RWPE2 (cell line): ENCODE measurements at places on chromosomes 4 and X.

- no peaks in the 10 kb centered on the region for H3K36me3 ChIP-seq
- H3K4me3 ChIP-seq, result no peak overlapping the region
- H3K4me1 ChIP-seq, result peaks cover 7% of the 10 kb centered on the region
Observed at GRCh38 chr4:6960154-6960553, 50.5 kb downstream of the TBC1D14 start.

- no peaks in the 10 kb centered on the region for H3K4me1 ChIP-seq
- DNase-seq, result no peak
- no peak overlapping the region for H3K4me3 ChIP-seq
Observed at GRCh38 chr4:4794421-4794820, 65.0 kb upstream of the MSX1 start.

DNA sequence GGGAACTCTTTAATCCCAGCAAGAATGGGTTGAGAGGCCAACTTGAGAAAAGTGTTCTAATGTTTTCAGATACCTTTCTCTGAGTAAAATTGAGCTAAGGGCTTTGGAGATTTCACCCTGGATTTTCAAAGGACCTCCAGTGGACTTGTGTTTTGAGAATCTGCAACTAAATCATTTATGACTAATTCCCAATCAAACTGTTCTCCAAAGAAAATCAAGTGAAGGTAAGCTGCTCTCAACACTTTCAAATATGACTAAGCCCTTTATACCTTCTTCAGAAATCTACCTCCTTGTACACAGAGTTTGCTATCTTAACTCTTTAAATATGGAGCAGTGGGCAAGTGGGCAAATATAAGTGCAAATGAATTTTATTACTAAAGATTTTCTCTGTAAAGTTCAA lies 392.9 kb downstream of the PDGFC start:
- no peak for DNase-seq
- H3K36me3 ChIP-seq, result no peaks in the 10 kb centered on the region
- H3K4me3 ChIP-seq, result no peak overlapping the region
- H3K27me3 ChIP-seq, result no peaks in the 10 kb centered on the region

- H3K4me3 ChIP-seq, result no peak overlapping the region
- no peaks in the 10 kb centered on the region for H3K4me1 ChIP-seq
- no peak overlapping the region for H3K27ac ChIP-seq
- no peak for DNase-seq
- H3K36me3 ChIP-seq, result no peaks in the 10 kb centered on the region
Observed at GRCh38 chr4:7719354-7720174, 220.1 kb downstream of the AFAP1 start.

DNA sequence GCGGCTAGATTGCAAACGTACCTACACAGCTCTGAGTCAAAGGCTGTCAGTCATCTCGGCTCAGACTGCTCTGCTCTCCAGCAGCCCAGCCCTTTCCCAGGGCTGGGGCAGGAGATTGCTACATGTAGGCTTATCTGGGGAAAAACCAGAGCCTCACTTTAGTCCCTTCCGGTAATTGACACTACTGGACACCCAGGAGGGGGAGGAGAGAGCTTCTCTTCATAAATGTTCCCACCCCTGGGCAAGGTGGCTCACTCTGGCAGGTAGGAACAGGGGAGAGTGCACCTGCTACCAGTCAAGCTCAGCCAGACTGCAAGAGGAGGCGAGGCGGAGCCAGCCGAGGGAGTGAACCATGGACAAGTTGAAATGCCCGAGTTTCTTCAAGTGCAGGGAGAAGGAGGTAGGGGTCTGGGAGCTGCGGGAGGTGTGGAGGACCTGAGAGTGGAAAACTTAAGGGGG lies at the start of gene SLC6A14:
SLC6A14 (plus strand) TSS at position 249 of the 459 bp plus-strand sequence; CDS start at position 353, 104 bp downstream.
- DNase-seq, result no peak
- no peaks in the 10 kb centered on the region for H3K4me1 ChIP-seq
- no peak within 1 kb of the TSS for H3K27ac ChIP-seq
- no peaks in the 10 kb centered on the region for H3K36me3 ChIP-seq

DNA sequence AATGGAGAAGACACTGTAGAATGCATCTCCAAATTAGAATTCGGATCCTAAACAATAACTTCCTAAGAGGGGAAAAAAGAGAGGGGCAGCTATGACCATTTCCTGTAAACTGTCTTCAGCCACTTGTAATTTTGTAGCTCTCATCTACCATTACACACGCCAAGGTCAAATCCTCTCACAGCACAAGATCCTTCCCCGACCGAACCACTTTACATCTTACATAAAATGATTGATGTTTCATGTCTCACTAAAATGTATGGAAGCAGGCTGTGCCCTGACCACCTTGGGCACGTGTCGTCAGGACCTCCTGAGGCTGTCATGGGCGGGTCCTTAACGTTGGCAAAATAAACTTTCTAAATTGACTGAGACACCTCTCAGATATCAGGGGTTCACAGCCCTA lies 24.1 kb upstream of the PBDC1 start:
- no peak for DNase-seq
- no peaks in the 10 kb centered on the region for H3K27me3 ChIP-seq
- peaks cover 6% of the 10 kb centered on the region for H3K4me1 ChIP-seq
- H3K36me3 ChIP-seq, result no peaks in the 10 kb centered on the region
- H3K27ac ChIP-seq, result peak overlapping the region; percentile 79

DNA sequence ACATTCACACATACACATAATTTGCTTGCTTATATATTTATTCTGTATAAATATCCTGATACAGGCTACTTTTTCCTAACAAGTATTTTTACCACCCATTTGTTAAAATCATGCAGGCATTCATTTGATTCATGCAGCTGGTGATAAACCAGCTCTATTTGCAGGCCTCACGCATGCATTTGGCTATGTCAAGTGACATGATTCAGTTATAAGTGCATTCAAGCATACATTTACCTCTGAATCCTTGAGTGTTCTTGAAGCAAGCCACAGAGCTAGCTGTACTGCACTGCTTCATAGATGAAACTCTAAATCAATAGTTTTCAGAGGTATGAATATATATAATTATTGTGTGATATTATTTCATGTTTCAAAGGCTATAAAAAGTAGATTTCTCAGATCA lies 544.0 kb upstream of the AGA start:
- H3K36me3 ChIP-seq, result no peaks in the 10 kb centered on the region
- no peak overlapping the region for H3K27ac ChIP-seq
- no peak overlapping the region for H3K4me3 ChIP-seq
- no peak for DNase-seq
- no peaks in the 10 kb centered on the region for H3K27me3 ChIP-seq

- no peaks in the 10 kb centered on the region for H3K4me1 ChIP-seq
- peaks cover 54% of the 10 kb centered on the region for H3K27me3 ChIP-seq
- no peak overlapping the region for H3K4me3 ChIP-seq
- no peak for DNase-seq
Observed at GRCh38 chr4:93825551-93826216, 2.9 kb upstream of the ATOH1 start.
